Effector memory CD8-positive, alpha-beta T cell (primary cell): ENCODE measurements at places on chromosomes 2 and 18.

DNA sequence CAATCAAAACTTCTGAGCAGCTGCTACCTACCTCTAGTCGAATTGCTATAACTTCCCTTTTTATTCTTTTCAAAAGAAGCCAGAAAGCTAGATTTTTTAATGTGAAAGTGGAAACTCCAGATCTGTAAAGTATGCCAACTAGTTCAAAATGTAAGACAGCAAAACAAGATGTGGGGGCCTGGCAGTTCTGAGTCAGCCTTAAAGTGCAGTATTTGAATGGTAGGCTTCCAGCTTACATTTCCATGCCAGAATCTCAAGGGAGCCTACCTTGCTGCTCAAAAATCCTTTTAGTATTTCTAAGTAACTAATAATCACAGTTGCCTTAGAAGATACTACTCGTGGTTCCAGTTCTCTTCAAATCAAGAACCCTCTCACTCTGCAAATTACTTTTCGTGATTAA is 1288.7 kb downstream of the LRP1B start:
- no peak for DNase-seq

- DNase-seq = no peak
These were observed 17.4 kb downstream of the DYNC2LI1 start for GRCh38 chr2:43791035-43791765.

- no peak for DNase-seq
These were observed 111.6 kb upstream of the LTBP1 start for GRCh38 chr2:32835148-32835547.

- no peak for DNase-seq
These were observed 11.5 kb downstream of the SPATS2L start for GRCh38 chr2:200317975-200318374.

- DNase-seq = no peak
These were observed 191.0 kb downstream of the HNMT start for GRCh38 chr2:138155304-138155703.

DNA sequence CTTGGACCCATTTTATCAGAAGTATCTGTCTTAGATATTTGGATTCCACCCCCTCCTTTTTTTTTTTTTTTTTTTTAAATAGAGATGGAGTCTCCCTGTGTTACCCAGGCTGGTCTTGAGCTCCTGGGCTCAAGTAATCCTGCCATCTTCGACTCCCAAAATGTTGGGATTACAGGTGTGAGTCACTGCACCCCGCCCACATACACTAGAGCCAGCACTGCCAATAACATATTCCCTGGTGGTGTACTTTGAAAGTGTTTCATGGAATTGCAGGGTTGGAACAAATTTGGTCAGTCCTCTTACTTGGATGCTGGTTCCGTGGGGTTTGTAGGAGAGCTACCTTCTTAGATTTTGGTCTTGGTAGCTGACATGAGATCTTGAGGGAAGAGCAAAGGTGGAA is 15.0 kb downstream of the PDCL3 start:
- no peak for DNase-seq

DNA sequence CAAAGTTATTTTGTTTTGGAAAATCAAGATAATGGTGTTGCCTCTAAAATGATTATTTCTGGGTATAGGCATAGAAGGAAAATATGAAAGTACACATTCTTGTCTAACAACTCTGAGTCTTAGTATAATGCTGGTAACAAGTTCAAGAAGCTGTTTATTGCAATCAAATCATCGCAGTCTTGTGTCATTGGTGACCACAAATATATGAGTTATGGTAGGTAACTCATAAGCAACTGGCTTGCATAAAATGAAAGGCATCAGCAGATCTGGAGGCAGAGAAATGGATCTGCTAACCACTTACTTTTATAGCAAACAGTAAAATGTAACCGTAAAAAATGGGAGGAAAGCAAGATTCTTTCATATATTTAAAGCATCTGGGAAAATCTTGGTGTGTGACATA is 156.2 kb upstream of the TCF4 start:
- DNase-seq = no peak

DNA sequence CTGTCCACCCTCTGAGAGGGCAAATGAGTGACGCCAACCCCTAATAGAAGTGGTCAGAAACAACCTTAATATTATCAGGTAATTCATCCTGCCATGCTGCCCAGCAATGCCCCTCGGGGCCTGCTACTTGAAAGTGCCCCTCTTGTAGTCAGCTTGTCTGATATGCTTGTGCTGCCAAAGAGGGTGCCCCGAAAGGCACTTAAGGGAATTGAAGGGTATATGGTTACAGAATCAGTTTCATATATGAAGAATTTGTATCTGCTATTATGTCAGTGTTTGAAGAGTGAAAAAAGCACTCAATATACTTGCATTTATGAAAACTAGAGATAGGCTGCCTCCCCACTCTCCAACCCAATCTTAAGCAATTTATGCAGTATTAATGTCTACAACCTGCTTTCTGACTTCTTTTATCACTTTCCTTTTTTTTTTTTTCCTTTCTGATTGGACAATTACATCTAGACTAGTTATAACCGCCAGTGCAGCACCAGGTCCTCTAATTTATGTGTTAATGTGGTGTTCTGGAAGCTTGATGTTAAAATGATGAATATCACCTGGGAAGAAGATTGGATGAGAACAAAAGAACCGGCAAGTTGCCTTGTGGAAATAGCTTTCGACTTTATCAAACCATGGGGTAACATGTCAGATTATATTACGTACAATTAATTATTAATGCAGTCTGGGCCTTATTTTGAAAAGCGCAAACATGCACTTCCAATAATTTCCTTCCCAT is 646.9 kb upstream of the ACVR2A start:
- DNase-seq = no peak

DNA sequence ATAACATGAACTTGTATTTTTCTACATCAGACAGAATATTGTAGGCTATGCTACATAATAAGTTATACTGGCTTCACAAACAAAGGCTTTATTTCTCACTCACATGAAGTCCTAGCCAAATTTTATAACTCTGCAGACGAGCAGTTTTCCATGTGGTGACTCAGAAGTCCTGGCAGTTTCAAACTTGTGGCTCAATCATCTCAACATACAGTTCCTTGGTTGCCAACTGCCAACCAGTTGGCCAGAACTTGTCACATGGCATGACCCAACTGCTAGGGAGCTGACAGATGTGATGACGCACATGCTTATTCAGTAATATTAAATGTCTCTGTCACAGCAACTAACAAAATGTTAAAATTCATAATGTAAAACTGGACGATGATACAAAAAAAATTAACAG is 63.8 kb upstream of the ZC3H15 start:
- no peak for DNase-seq

GRCh38 chr2:95667480-95667879 is 75.7 kb downstream of the TRIM43 start:
- DNase-seq = no peak

DNA sequence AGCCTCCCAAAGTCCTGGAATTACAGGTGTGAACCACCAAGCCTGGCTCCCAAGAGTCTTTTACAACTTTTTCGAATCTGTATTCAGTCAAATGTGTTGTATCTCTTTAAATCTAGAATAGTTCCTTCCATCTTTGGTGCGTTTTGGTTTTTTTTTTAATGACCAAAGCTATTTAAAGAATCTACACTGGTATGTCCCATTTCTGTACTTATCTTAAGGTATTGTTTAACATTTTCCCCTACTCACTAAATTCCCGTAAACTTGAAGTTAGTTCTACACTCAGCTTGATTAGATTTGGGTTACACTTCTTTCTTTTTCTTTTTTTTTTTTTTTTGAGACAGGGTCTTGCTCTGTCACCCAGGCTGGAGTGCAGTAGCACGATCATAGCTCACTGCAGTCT is 63.8 kb downstream of the TMEM237 start:
- DNase-seq = no peak

DNA sequence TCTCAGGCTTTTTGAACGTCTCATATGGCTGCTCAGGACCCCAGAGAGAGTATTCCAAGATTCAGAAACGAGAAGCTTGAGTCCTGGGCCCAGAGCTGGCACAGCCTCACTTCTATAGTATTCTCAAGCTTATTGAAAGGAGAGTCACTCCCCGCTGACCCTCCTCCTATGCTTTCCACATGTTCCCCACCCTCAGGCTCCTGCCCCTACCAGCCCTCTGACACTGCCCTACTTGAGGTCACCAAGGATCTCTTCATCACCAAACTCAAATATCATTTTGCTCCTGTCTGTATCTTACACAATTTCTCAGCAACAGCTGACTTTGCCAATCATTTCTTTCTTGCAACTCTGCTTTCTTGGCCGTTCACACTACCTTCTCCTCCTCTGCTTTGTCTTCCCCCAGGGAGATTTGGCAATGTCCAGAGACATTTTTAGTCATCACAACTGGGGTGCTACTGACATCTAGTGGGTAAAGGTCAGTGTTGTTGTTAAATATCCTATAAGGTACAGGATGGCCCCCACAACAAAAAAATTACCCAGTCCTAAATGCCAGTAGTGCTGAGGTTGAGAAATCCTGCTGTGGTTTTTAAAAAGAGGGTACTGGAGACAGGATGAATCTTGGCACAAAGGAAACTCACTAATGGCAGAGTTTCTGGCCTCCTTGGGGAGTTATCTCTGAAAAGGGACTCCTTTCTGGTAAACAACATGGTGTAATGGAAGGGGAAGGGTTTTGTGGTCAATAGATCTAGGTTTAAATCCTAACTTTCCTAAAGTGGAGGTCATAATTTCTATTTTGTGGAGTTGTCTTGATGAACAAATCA is 26.9 kb upstream of the INSIG2 start:
- DNase-seq = no peak

DNA sequence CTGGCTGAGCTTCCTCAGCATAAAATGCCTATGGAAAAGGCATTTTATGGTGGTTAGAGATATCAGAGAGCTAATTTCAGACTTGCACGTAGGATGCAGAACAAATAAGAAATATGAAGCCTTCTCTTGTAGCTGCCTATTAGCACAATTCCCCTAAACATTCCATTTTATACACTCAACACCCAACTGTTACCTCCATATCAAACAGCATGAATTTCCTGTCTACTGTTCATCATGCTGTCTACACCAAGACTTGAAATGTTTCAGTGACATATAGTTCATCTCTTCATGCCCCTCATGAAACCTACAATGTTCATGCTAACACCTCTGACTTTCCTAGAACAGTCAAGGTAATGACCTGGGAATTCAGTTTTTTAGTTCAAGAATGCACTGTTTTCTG is 249.9 kb downstream of the PIEZO2 start:
- no peak for DNase-seq

GRCh38 chr2:1488851-1489250 is 75.6 kb downstream of the TPO start:
- DNase-seq = no peak

DNA sequence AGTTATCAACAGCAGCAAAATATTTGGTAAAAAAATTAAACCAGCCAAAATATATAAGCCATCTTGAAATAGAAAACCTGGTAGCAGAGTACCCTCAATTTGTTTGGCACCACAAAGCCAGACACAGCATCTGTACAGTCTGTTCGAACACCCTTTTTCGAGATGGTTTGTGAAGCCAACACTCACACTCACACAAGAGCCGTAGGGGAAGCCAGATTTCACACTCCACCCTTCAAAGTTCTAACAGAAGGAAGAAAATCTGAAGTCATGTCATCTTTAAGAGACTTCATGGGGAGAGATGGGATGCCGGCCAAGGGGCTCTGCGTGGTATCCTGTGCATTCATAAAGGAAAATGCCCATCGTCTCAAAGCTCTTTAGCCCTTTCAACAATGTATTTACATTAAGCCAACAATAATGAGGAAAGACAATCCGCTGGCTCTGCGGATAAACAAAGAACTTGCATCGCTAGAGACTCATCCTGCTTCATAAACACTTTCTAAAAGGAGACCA is 451.5 kb upstream of the CHST9 start:
- no peak for DNase-seq

- peak; percentile 54 for DNase-seq
These were observed 33.9 kb downstream of the BMP10 start for GRCh38 chr2:68837164-68837860.

- DNase-seq = no peak
These were observed 62.3 kb upstream of the YWHAQ start for GRCh38 chr2:9693196-9693491.

GRCh38 chr2:144331674-144332355 is 188.1 kb downstream of the ZEB2 start:
- DNase-seq = peak; percentile 75

GRCh38 chr2:86492048-86492453 is 50.9 kb downstream of the KDM3A start:
- DNase-seq = no peak

GRCh38 chr2:12501469-12502158 is 215.1 kb upstream of the TRIB2 start:
- peak; percentile 31 for DNase-seq

DNA sequence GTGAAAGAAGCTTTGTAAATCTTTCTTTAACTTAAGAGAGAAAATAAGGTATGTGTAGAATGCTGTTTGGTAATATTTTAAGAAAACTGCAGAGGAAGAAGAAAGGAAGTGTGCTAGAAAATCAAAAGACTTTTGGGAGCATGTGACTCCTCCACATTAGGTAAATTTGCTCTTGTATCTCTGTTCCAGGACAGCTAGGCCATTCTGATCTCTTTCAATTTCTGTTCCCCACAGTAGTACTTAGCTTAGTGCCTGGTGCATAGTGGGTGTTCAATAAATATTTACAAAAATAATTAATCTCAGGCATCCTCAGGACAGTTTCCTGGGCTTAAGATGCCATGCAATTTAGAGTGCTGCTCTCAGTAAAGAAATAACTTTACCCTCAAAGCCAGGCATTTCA is 105.0 kb downstream of the GPD2 start:
- DNase-seq = no peak

GRCh38 chr2:222545823-222546795 is 109.8 kb downstream of the FARSB start:
- DNase-seq = no peak

GRCh38 chr2:230796280-230796862 is 68.4 kb upstream of the ITM2C start:
- DNase-seq = no peak

DNA sequence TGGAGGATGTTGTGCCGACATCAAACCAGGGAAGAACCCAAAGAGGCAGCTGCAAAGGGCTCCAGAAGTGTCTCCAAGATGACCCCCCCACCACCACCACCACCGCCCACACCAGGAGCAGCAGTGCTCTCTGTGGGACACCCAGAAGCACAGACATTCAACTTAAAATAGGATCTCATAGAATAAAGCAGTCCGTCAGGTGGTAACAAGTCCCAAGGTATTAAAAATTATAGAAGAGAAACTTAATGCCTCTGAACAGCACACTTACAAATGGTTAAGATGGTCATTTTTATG is 155.5 kb upstream of the ID2 start:
- no peak for DNase-seq

DNA sequence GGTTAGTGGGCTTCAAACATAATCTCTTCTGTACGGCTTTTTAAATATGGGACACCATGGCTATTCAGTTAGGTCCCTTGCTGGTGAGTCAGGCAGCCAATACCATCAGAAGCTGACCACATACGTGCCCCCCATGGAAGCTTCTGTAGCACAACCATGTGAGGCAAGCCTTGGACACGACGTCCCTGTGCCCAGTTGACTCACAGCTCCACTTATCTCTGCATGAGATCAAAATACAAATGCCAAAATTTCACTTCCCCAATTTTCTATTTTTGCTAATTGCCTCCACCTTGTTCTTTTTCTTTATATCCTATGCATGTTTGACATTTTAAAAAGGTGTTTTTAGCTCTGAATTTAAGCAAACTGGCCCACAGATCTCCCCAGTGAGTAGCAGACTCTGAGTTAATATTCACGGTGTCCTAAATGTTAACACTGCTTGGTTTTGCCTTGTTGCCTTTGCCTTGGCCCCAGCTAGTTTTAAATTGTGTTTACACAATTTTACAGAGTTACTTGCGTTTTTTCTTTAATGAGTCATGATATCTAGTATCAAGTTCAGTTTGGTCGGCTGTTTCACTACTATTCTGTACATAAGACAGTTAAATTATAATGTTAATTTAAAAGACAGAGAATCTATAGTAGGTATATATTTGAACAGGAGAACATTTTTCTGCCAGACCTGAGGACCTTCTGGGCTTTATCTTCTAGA is 77.5 kb downstream of the CDCA7 start:
- DNase-seq = no peak
